Astrocyte (in vitro differentiated cells and primary cell): ENCODE measurements at places on chromosomes 5 and 9. TPM values are rescaled to one million over a fixed set of nuclear protein-coding genes. Genes with fewer than 3 reads are reported as not detected.

DNA sequence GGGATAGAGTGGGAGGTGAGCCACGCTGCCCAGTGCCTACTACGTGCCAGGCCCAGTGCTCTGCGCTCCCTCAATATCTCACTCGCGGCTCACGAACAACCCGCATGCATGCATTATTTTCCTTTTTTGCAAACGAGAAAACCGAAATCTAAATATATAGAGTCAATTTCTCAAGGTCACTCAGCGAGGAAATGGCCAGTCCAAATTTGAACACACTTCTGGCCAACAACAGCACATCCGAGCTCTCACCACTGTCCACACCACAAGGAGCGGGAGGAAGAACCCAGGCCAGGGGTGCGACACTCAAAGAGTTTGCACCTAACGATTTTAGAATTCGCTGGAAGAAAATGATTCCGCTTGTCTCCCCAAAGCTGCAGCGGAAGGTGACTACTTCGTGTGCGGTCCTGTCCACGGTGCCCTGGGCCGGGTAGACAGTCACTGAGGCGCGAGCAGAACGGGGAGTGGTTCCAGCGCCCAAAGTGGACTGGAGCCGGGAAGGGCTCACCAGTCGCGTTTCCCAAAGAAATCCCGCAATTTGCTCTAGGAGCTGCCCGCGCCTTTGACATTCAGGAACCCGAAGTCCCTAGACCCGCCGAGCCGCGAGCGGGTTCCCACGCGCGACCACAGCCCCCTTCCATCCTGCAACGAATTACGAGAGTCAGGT, 1.1 kb upstream of the TLX3 start:
- DNase-seq: no peak
- no peak overlapping the region for H3K4me3 ChIP-seq
- no peak overlapping the region for H3K27ac ChIP-seq
- peaks cover 75% of the 10 kb centered on the region for H3K27me3 ChIP-seq

- H3K4me1 ChIP-seq: no peaks in the 10 kb centered on the region
- H3K36me3 ChIP-seq: peaks cover 34% of the 10 kb centered on the region
- H3K27ac ChIP-seq: no peak overlapping the region
- H3K27me3 ChIP-seq: no peaks in the 10 kb centered on the region
- DNase-seq: no peak
These were observed 21.1 kb downstream of the VCP start for GRCh38 chr9:35051069-35051967.

- peaks cover 2% of the 10 kb centered on the region for H3K27me3 ChIP-seq
- peak; percentile 64 for DNase-seq
These were observed 482.9 kb downstream of the AGTPBP1 start for GRCh38 chr9:85258823-85259370.

DNA sequence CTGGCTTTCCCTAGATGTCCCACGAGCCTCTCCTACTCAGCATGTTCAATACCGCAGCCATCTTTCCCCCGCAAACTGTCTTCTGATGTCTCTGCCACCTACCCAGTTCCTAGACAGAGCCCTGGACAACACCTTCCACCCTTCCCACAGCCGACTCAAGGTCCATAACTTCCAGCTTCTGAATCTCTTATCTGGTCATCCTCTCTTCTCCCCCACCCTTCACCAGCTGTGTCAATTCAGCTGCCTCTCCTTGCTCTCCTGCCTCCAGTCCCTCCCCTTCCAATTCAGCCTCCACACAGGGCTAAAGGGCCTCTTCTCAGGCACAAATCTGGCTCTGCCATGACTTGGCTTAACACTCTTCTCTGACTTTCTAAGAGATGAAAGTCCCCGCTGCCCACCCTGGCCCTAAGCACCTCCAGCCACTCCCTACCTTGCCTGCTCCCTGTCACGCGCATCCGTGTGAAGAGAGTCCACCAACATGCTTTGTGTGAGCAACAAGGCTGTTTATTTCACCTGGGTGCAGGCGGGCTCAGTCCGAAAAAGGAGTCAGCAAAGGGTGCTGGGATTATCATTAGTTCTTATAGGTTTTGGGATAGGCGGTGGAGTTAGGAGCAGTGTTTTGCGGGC, 25.2 kb downstream of the AQP7 start:
- H3K27me3 ChIP-seq: no peaks in the 10 kb centered on the region
- no peak overlapping the region for H3K27ac ChIP-seq
- no peak for DNase-seq
- H3K36me3 ChIP-seq: no peaks in the 10 kb centered on the region

- H3K4me1 ChIP-seq: peaks cover 37% of the 10 kb centered on the region
- H3K27ac ChIP-seq: peak overlapping the region; percentile 62
- DNase-seq: no peak
- H3K27me3 ChIP-seq: no peaks in the 10 kb centered on the region
- no peak overlapping the region for H3K4me3 ChIP-seq
These were observed 70.1 kb downstream of the EPB41L4B start for GRCh38 chr9:109250771-109251079.

DNA sequence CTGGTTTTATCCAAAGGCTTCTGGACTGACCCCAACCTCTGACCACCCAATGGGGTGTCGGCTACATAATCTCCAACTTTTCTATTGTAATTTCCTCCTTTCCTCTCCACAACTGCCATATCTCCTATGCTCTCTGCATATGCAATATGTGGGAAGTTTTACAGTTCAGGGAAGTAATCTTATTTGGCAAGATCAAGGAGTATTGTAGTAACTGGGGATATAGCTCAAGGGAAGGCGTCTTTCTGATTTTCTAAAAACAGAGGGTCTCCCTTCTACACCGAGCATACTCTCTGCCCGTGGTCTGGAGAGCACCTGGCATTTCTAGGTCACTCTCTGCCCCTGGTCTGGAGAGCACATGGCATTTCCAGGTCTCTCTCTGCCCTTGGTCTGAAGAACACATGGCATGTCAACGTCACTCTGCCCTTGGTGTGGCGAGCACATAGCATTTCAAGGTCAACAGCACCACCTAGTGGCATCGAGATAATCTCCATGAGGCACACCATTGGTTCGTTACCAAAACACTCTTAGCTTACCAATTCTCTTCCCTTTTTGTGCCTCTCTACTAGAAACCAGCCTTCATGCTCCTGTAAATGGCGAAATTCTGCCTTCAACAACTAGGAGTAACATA, 616.4 kb upstream of the NUDT12 start:
- no peak overlapping the region for H3K4me3 ChIP-seq
- H3K36me3 ChIP-seq: no peaks in the 10 kb centered on the region
- no peaks in the 10 kb centered on the region for H3K27me3 ChIP-seq
- H3K4me1 ChIP-seq: no peaks in the 10 kb centered on the region
- peak; percentile 9 for DNase-seq
- H3K27ac ChIP-seq: no peak overlapping the region

DNA sequence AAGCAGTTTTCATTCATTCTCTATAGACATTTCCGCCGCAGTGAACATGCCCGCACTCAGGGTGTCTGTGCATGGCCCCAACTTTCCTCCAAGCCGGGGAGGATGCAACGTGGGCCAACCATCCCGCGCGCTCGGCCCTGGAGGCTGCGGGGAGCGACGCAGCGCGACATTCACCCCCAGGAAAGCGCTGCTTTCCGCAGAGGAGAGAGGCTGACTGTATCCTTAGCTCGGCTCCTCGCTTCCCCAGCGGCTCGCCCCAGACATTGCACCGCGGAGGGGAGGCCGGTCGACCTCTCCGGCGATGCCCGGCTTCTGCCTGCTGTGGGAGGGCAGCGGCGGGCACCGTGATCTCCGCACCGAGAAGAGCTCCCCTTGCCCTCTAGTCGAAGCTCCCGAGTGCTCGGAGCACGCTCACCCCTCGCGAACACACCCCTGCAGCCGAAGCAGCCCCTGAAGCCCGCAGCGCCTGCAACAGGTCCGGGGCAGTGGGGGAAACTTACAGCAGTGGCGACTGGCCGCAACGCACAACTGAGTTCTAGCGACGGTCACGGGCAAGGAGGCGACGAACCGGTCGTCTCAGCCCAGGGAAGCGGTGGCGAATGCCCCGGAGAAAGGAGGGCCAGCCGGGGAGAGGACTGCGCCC, 600 bp downstream of the ENC1 start:
- H3K27ac ChIP-seq: peak overlapping the region; percentile 90
- H3K27me3 ChIP-seq: no peaks in the 10 kb centered on the region
- no peak for DNase-seq
- H3K4me1 ChIP-seq: peaks cover 53% of the 10 kb centered on the region
- H3K4me3 ChIP-seq: peak overlapping the region; percentile 99

The CARTPT gene
- total RNA-seq: not detected in 2 replicates

The GMCL2 gene
- total RNA-seq: not detected in 2 replicates

The SEC24A gene
- 51.9 and 56.1 TPM in 2 replicates for total RNA-seq

The FOXD1 gene
- total RNA-seq: 13.5 and 16.9 TPM in 2 replicates

The KLF9 gene
- 4.7 and 4.9 TPM in 2 replicates for total RNA-seq

The C9orf153 gene
- not detected in 2 replicates for total RNA-seq

The PCDHGA3 gene
- 0.14 and 0.17 TPM in 2 replicates for total RNA-seq
